ENCODE measurements at places on chromosomes 2 and 18.

DNA sequence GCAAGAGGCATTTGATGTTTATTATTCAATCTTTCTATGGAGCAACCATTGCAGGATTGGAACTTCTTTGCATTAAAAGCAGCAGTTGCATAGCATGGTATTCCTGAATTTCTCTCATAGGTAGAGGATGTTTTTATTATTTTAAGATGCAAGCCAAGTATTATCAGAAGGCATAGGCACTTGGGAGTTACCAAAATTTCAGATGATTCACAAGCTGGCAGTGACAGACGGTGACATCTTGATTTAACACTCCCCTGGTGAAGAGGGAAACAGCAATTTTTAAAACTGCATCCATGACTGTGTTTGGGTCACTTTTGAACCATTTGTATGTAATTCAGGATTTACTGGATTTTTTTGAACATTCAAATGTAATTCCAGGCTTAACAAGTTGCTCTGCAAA is 654.3 kb downstream of the SLC4A3 start:
- no peak for DNase-seq

- no peak for DNase-seq
Measured at GRCh38 chr2:47520302-47520630, 117.3 kb downstream of the MSH2 start.

DNA sequence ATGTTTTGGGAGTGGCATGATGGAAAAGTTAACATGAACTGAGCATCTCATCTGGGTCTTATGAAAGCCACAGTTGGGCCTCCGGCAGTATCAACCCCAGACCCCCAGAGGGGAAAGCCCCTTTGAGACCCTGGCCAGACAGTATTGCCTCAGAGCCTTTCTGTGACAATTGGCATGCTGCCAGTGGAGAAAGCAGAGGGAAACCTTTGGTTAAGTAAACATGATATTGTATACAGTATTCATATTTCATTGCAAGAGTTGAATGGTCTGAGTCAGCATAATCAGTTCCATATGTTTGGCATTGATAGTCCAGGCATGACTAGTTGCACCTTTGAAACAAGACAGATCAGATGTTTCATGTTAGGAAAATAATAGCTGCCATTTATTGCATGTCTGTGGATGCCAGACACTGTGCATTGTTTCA is 20.0 kb downstream of the MERTK start:
- DNase-seq: no peak

DNA sequence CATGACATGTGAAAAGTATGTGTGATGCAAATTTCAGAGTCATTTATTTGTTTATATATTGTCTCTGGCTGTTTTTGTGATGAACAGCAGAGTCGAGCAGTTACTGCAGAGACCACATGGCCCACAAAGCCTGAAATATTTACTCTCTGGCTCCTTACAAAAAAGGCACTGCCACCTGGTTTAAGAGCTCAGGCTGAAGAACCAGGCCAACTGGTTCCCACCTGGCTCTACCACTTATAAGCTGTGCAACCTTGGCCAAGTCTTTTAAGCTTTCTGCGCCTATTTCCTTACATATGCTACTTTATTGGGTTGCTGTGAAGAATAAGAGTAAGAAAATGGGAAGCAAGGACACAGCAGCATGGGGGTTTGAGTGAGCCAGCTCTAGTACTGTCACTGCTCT is 207.6 kb downstream of the L3MBTL4 start:
- DNase-seq: no peak

DNA sequence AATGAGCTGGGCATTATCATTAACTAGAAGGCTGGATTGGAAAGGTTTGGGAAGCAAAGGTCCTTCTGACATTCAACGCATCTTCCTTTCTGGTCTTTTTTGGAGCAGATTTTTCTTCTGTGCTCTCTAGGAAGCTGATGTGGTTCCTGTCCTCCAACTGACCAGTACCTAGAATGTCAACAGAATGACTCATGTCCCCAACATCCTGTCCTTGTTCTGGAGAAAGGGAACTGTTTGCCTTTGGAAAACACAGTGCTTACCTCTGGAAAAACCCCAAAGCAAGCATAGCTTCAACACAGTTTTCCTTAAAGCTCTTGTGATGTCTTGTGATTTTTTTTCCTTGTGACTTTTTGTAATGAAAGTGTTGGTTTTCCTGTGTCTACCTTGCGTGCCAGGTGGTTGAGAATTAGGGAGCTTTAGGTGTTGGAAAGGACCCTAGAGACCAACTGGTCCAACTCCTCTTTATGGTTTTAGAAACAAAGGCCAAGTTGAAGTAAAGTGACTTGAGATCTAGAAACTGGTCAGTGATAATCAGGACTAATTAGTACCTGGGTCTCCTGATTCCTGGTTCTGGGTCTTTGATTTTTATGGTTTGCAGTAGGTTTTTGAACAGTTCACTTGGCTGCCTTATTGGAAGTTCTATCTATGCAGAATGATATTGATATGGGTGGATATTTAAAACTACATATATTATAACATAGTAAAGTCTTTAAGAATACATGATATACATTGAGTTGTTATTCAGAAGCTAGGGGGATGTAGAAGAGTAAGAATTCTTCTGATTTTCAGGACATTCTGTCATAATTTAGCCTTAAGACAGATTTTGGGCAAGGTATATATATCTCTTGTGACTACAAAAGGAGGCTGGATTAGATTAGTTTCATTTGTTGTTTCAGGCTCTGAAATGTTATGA is 70.5 kb downstream of the FMNL2 start:
- DNase-seq: no peak
